ENCODE measurements at places on chromosomes 11 and 22. TPM values are rescaled to one million over a fixed set of nuclear protein-coding genes. Genes with fewer than 3 reads are reported as not detected.

DNA sequence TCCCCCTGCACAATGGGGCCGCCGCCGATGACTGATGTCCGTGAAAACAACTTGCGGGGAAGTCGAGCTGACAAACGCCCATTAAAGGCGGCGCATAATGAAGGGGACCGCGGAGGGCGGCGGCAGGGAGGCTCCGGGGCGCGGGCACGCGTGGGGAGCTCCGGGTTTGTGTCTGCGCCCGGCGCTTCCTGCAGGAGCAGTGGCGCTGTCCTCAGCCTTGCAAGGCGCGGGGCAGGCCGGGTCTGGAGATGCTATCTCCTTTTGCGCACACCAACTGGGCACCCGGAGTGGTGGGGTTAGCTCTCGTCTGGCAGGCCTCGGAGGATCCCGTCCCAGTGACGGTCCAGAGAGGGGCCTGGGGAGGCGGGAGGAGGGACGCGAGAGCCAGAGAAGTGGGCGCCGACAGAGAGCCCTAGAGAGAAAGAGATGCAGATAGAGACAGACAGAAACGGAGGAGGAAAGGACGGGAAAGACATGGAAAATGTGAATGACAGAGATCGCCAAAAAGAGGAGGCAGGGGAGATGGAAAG is 390 bp upstream of the FGF3 start:
- DNase-seq: no peak

DNA sequence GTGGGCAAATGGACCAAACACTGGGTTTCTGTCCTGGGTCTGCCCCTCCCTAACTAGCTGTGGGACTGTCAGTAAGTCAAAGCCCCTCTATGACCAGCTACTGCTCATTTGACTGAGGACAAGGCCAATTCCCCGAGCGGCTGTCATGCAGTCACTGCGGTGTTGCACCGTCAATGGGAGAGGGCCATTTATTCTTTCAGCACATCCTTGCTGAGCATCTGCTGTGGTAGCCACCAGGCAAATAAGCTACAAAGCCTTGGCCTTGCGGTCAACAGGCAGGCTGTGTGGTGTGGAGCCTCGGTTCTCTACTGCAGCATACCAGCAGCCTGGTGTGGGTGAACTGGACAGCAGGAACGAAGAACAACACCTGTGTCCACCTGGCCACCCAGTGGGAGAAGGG is 25.8 kb upstream of the SERPIND1 start:
- DNase-seq: no peak

- DNase-seq: no peak
Observed at GRCh38 chr11:5891216-5891800, 1.7 kb upstream of the OR52E5 start.

DNA sequence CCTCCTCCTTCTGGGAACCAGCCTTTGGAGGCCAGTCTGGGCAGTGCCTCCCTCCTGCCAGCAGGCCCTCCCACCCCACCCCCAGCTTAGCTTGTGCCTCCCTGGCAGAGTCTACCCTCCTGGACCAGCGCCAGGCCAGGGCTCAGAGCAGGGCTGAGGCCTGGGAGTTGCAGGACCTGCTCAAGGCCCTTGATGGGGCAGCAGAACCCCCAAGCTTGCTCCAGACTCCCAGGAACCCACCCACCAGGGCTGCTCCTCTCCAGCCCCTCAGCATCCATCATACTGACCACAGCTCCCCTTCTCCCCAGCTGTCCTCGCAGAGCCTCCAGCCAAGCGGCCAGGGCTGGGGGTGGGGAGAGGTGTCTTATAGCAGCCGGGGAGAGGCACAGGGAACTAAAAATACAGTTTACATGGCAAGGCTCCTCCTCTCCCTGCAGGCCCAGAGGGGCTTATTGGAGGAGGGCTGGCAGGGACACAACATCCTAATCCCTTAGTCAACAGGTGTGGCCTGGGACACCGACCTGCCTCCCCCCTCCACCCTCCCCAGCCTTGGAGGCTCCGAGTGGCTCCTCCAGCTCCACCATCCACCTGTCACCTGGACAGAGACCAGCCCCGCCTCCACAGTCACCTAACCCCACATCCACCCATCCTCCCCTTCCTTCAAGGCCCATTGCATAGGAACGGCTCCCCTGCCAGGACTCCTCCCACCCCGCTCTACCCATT is 5.2 kb upstream of the MB start:
- DNase-seq: peak; percentile 90

DNA sequence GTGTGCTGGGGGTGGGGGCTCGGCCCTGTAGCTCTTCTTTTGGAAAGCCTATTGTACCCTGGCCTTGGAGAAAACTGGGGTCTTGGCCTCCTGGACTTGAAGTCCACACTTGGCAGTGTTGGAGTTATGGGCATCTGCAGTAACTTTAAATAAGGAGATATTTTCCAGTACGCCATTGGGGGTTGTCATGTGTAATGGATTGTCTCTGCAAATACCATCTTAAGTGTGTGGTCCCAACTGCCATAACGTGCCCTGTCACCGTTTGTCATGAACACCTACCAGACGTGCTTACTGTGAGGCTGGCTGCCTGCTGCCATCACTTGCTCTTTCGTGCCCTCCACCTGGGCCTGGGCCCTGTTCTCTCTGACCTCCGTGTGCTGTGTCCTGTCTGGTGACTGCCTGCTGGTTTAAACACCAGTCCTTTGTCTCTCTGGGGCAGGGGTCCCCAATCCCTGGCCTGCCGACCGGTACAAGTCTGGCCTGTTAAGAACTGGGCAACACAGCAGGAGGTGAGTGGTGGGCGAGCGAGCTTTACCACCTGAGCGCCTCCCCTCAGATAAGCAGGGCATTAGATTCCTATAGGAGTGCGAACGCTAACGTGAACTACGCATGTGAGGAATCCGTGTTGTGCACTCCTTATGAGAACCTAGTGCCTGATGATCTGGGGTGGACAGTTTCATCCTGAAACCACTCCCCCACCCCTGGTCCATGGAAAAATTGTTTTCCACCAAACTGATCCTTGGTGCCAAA is 3.6 kb upstream of the ZDHHC8 start:
- DNase-seq: no peak

- DNase-seq: no peak
Observed at GRCh38 chr22:22200569-22201184, 43.9 kb upstream of the VPREB1 start.

- no peak for DNase-seq
Observed at GRCh38 chr22:24289114-24289513, 18.5 kb downstream of the SPECC1L start.

DNA sequence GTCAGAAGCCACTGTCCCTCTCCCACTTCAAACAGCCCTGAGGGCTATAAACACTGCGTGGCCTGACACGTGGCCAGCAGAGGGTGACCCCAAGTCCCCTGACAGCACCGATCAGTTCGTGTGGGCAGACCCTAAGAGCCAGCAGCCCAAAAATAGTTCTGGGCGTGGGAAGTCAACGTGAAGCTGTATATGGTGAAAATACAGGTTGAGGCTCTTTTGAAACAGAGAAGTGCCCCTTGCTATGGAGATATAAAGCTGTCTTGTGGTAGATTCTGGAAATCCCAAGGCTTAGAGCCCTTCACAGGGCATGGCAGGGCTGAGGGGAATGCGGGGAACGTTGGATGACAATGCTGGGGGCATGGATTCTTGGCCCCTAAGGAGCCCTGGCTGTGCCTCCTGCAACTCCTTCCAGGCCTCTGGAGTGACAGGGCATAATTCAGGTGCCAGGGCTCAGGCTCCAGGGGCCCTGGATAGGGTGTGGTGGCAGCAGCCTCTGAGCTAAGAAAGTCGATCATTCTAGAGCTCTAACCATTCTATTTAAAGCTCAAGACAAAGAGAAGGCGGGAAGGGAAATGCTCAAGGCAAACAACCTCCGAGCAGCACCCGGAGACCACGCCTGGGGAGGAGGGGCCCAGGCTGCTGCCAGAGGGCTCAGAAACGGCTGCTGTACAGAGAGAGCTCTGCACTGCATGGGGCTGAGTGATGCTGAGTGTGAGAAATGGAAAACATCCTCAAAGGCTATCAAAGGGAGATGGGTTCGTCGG is 60.4 kb upstream of the CD5 start:
- no peak for DNase-seq

GRCh38 chr11:19868281-19868821 is 155.7 kb downstream of the NAV2 start:
- DNase-seq: peak; percentile 55

GRCh38 chr22:42202669-42203068 is 67.8 kb downstream of the TCF20 start:
- no peak for DNase-seq

DNA sequence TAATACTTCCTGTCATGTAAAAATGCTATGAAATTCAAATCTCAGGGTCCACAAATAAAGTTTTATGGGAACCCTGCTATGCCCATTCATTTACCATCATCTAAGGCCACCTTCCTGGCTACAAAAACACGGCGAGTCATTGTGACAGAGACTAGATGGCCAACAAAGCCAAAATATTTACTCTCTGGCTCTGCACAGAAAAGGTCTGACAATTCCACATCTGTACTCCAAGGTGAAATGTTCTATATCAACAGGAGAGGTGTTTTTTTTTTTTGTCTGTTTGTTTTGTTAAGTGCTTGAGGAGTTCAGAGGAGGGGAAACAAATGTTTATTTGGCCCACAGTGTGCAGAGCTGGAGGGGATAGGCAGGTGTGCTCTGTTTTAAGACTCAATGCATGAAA is 18.6 kb upstream of the TMA7B start:
- no peak for DNase-seq

- DNase-seq: no peak
Observed at GRCh38 chr22:44266796-44267760, 45.7 kb downstream of the SHISAL1 start.

- DNase-seq: no peak
Observed at GRCh38 chr11:77441426-77441825, 32.5 kb downstream of the PAK1 start.

- no peak for DNase-seq
Observed at GRCh38 chr11:103904324-103904667, 132.1 kb upstream of the DDI1 start.

GRCh38 chr11:131880316-131880715 is 509.9 kb downstream of the NTM start:
- no peak for DNase-seq

GRCh38 chr11:62985041-62985750 is 429 bp upstream of the SLC22A6 start:
- DNase-seq: no peak

DNA sequence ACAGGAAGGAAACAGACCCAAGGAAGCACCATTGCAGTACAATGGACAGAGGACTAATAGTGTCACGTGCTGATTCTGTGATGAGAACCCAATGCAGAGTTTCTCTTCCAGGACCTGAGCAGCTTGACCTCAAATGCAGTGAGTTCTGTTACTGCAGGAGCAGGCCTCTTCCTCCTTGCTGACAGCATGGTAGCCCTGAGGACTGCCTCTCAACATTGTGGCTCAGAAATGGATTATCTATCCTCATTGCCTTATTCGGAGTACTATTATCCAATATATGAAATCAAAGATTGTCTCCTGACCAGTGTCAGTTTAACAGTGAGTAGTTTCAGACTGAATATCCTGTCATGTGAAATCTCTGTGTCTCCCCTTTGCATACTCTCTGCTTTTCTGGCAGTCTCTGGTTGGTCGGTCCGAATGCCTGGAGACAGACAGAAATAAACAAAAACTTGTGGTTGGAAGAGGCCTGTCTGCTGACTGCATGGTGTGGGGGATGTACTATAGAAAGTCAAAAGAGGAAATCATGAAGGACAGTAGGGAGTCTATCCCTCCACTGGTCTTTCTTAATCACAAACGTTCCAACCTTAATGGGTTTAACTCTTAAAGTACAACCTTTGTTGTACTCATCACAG is 6.9 kb upstream of the MS4A14 start:
- DNase-seq: no peak

- no peak for DNase-seq
Observed at GRCh38 chr22:41256254-41257253, 15.8 kb upstream of the CHADL start.

DNA sequence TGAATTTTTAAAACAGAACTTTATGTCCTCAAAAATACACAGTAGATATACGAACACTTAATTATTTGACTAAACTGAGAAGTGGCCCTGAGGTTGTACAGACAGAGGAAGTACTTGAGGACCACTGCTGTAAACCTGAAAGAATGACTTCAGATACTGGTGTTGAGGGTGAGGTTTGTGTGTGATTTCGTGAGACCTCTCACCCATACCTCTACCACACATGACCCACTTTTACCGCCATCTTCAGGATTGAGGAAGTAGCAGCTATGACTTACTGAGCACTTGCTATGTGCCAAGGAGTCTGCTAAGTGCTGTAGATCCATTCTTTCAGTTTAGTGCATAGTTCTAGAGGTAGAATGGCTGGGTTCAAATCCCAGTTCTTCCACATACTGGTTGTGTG is 21.9 kb downstream of the MMP13 start:
- DNase-seq: no peak

- DNase-seq: no peak
Observed at GRCh38 chr11:24171869-24172268, 325.0 kb upstream of the LUZP2 start.

DNA sequence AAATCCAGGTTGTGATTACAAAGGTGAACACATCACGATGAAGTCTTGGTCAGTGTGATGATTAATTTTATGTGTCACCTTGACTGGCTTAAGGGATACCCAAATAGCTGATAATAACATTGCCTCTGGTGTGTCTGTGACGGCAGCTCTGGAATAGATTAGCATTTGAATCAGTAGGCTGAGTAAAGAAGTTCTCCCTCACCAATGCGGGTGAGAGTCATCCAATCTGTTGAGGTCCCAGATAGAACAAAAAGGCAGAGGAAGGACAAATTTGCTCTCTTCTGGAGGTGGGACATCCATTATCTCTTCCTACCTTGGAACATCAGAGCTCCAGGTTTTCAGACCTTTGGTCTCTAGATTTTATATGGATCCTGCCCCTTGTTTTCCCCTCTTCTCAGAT is 856.2 kb upstream of the CCDC90B start:
- DNase-seq: no peak

DNA sequence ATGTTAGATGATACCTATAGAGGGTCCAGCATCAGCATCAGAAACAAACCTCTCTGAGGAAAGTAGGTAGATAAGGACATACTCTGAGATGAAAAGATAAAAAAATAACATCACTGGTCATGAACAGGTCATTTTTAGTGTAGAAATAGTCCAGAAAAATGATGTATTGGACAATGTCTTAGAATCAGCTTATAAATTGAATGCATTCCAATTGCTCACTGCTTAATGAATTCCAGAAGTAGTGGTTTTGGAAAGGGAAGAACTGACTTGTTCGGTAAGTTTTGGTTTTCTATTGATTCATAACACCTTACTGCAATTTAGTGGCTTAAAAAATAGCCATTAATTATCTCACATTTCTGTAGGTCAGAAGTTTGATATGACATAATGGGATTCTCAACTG is 929.5 kb upstream of the CCDC90B start:
- DNase-seq: no peak

- DNase-seq: no peak
Observed at GRCh38 chr22:34934261-34934660, 131.7 kb upstream of the ISX start.

The CLTCL1 gene
- total RNA-seq: 130 TPM

The DEAF1 gene
- 19.2 TPM for total RNA-seq

The MIOX gene
- not detected for total RNA-seq

The MGAT3 gene
- total RNA-seq: 1.5 TPM

The GATD1 gene
- total RNA-seq: 32.6 TPM

The SULT4A1 gene
- total RNA-seq: not detected

The EMID1 gene
- 0.36 TPM for total RNA-seq

The ARRB1 gene
- 9.0 TPM for total RNA-seq

Data from psoas muscle (tissue), 8 donors.